ENCODE measurements at places on chromosomes 2 and 18.

DNA sequence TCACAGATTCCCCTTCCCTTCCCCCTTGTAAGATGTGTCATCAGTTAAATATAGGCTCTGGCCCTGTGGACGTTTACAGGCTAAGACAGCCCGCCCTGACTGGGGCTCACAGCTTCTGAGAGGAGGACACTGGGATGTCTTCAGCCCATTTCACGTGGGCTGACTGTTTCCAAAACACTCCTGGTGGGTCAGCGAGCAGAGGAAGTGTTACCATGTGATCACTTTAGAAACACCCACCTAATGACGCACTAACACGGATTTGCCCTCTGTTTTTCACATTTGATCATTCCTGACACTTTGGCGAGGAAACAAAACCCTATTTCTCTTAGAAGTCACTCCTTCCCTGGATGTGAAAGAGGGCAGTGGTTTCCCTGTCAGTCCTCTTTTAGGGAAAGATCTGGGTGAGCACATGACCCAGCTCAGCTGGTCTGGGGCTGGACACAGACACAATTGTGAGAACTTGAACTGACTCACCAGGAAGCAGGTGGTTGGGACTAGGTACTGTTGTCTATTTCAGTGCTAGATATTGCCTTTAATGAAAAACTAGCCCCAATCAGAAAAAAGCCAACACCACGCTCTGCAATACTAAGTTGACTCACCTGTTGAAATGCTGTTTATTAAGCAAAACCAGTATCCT lies 38.8 kb downstream of the BMP10 start:
- DNase-seq = no peak

DNA sequence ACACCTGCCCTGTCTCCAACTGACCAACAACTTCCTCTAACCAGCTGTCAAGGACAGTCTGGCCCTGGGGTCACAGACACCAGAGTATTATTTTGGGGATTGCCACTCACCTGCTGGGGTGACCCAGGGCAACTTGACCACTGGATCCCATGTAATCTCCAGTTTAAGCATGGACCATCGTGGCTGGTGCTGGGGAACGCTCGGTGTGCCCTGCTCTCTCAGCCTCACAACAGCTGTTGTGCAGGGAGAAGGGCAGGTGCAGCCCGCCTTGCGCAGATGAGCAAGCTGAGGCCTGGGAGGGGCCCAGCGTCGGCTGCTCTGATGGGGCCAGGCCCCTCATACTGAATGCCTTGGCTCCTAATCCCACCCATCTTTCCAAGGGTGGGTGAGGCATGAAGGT lies 21.0 kb upstream of the INHBB start:
- no peak for DNase-seq

DNA sequence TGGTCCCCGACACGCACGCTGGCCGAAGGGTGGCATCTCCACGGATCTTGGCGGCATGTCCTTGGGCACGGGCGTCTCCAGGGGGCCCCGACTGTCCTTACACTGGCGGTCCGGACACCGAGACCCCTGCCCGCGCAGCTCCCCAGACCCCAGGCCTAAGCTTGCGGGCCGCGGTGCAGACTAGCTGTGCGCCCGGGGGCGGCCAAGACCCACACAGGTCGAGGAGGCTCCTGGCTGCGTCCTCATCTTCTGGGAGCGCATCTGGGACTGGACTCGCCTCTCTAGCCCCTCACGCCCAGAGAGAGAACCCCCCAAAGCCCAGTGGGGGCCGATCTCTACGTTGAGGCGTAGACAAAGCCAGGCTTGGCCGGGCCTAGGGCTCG lies 475 bp upstream of the TWIST2 start:
- DNase-seq = no peak

DNA sequence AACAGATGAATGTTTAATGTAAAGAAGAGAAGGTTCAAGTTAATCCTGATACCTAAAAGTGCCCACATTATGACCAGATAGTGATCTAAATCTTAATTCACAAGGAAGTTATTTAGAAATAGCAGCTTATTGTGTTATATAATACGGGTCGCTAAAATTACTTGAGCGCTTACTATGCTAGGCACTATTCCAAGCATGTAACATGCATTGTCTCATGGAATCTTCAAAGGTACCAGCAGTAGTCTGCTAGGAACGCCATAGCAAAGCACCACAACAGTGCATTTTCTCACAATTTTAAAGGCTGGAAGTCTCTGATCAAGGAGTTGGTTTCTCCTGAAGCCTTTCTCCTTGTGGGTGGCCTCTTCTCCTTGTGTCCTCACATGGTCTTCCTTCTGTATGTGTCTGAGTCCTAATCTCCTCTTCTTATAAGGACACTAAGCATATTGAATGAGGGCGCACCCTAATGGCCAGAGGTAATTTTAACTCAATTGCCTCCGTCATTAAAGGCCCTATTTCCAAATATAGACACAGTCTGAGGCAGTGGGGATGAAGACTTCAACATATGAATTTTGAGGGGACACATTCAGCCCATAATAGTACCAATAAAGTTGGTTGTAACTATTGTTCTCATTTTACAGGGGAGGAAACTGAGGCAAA lies 118.4 kb downstream of the LRRC30 start:
- DNase-seq = no peak

- DNase-seq = no peak
Observed at GRCh38 chr2:175552902-175553301, 371.4 kb upstream of the ATP5MC3 start.

DNA sequence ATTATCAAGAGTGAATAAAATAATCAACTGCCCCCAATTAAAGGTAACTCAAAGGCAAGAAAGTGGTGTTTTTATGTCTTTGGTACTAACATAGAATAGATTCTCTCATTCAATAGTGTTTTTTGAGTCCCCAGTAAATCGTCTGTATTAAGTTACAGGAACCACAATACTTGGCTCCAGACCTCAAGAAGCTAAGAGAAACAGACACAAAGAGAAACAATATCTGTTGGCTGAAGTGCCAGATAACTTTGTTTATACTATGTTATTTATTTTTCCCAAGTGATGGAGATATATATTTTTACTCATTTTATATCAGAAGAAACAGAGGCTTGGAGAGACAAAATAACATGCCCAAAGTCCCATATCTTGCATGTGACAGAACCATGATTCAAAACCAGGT lies 201.7 kb upstream of the HNRNPA3 start:
- DNase-seq = no peak

DNA sequence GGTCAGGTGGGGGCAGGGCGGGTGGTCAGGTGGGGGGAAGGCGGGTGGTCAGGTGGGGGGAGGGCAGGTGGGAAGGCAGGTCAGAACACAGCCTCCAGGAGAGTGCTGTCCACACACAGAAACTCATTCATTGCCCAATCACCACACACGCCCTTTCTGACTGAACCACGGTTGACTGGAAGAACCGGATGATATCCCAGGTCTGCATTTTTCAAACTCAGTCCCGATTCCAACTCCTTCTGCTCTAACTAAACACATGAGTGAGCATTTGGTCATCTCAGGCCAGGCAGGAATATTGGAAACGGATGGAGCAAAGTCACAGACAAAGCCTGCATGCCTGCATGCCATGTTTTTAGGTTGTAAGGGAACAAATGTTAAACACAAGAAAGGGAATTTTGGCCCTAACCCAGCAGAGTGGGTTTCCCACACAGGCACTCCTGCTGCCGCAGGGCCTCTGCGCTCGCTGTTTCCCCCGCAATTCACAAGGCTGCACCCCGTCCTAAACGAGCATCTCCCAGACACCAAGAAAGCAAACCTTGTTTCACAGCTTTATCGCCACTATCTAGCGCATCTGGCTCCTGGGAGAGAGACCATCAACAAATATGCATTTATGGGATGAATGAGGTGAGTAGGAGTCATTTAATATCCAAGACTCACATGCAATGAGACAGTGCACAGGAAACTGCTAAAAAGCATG lies 100.1 kb downstream of the ZNF516 start:
- DNase-seq = no peak

DNA sequence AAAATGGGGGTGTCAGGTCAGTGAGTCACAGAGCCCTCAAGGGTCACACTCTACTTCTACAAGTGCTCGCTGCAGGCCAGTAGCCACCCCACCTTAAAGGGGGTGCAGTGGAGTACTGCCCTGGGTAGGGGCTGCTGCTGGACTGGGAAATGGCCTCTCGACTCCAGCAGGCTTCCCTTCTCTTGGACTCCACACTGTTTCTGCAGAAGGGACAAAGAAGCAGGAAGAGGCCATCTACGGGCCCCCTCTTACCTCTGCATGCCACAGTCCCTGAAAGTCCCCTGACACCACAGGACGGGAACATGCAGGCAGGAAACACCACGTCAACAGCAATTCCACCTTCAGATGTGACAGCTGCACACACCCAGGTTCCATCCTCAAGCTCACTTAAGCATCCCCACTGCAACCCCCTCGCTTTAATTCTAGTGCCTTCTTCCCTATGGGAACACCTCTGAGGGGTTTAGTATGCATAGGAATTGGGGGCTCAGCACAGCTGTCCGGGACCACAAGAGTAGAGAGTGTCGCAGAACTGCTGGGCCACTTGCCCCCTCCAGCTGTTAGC lies 22.3 kb downstream of the SNED1 start:
- DNase-seq = no peak

- DNase-seq = no peak
Observed at GRCh38 chr2:26640331-26640745, 828 bp downstream of the CIB4 start.

DNA sequence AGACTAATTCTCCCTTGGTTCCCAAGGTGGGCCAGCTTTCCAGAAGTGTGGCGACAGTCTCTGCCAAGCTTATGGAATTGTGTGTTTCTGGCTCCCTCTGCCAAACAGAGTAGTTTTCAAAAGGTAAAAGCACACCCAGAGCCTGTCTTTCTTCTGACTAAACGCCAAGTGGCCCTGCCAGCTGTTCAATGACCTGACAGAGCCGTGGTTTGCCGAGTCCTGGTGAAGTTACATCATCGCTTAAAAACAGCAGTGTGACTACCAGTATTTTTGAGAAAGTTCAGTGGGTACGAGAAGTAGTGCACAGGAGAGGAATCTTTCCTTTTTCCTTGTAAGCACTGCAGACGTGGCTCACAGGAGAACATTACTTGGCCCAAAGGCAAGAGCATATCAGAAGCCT lies 1.9 kb downstream of the PER2 start:
- DNase-seq = peak; percentile 8

DNA sequence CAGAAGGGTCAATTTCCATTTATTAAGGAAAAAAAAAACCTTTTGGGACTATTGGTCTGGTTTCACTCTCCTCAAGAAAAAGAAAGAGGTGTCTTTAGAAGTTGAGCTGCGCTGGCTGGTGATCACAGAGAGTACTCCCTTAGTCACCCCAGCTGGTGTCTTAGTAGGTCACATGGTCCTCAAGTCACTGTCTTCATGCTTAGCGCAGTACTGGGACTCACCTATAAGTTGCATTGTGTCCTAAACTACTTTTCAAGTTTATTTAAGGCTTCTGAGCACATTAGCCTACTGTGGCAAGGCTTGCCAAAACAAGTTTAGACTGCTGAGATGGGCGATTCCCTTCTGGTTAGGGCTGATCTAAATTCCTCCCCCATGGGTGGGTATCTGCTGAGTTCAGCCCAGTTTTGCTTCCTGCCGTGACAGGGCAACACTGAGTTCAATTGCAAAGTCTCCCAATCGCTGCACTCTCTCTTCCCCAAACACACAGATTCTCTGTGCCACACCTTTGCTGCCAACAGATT lies 824.9 kb upstream of the CRIM1 start:
- DNase-seq = no peak

DNA sequence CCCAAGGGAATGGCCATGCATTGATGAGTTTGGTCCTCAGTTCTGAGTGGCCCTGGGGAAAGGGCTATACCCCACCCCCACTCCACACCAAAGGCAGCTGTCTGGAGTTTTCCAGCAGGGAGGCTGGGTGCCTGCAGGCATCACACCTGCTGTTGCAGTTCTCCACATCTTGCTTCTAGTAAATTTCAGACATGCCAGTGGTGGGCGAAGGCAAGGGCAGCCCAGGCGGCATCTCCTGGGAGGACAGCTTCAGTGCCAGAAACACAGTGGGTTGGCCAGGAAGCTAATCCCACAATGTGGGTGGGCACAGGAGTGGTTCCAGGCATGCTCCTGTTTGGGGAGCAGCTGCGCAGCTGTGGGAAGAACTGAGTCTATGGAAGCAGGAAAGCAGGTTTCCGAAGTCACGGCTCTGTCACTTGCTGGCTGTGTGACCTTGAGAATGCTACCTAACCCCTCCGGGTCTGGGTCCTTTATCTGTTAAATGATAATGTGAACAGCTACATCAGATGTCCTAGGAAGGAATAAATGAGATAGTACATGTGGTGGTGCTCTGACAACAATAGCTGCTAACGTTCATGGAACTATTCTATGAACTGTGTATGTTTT lies 84.6 kb upstream of the SPTBN1 start:
- DNase-seq = peak; percentile 2

DNA sequence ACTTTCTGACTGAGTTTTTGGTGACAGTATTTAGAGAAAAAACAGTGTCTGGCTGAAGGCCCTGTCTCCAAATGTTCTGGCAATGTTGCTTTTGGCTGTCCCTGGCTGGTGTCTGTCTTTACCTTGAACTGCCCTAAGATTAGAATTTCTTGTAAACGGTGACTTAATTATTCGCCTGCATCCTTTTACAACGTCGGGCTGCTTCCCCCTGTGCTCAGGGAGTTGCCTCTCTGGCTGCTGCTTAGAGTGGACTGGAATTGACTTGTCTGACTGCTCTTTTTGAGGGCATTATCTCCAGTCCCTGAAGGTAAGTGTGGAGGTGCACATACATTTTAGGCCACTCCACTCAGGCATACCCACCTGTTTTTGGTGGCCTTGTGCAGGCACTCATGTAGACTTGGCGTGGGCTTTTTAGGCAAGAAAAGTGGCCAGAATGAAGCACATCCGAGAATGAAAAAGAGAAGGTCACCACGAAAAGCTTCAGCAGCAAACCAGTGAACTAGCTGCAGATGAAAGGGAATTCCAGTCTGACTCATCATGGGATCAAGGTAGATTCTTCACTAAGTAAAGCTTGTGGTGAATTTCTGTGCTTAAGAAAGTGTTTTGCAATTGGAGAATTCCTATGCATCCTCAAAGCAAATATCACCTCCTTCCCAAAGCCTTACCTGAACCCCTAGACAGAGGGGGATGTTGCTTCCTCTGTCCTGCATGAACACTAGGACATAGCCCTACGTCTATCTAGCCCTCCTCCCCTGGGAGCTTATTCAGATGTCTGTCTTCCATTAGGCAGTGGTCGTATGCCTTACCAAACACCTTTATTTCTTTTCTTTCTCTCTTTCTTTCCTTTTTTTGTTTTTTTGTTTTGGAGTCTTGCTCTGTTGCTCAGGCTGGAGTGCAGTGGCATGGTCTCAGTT lies 230.3 kb upstream of the TRIB2 start:
- no peak for DNase-seq
